ENCODE measurements at places on chromosomes 5 and 9. TPM values are rescaled to one million over a fixed set of nuclear protein-coding genes. Genes with fewer than 3 reads are reported as not detected.

PCDHB13 gene
- total RNA-seq = 2.1 TPM

ASPN gene
- 1.2 TPM for total RNA-seq

CBY3 gene
- not detected for total RNA-seq

ERAP2 gene
- total RNA-seq = 5.6 TPM

ZNF474 gene
- 0.72 TPM for total RNA-seq

FOXI1 gene
- total RNA-seq = not detected

GRIN1 gene
- not detected for total RNA-seq

DNA sequence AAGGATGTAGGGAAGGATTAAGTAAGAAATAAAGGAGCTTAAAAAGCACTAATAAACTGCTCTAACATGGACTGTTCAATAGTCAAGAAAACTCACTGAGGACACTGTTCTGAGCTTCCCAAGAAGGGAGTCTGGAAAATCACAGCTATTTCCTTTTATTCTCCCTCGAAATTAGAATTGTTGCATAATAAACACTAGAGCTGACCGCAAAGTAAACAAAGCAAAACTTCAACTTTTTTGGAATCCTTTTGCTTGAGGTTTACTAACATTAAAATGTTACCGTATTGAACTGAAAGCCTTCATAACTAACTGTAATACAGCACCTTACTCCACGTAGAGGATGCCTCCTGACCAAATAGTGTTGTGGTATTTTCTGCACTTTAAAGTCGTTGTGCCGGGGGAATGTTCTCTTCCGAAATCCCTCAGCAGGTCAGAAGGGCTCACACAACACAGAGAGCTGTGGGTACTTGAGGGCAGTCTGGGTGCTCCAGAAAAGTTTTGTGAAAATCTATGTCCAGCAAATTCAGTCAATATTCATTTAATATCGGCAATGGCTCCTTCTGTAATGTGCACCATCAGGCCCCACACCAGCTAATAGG is 59.2 kb downstream of the TTLL11 start:
- no peak overlapping the region for H3K4me3 ChIP-seq
- H3K36me3 ChIP-seq = no peaks in the 10 kb centered on the region
- no peaks in the 10 kb centered on the region for H3K27me3 ChIP-seq
- peaks cover 11% of the 10 kb centered on the region for H3K4me1 ChIP-seq
- no peak for DNase-seq
- H3K27ac ChIP-seq = no peak overlapping the region

DNA sequence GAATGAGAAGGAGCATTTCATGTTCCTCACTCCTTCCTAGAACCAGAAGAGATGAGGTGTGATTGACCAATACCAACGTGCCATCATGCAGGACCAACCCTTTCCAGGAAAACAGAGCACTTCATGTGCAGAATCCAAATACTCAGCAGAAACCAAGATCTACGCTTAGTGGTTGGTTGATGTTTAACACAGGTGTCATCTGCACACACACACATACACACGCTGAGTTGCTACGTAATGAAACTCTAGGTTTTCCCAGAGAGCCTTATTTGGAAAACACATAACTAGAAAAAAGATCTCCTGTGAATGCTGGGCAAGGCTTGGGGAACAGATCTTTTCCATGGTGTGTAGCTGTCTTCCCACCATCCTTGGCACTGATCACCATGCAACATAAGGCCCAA is 21.1 kb upstream of the ZNF622 start:
- H3K27me3 ChIP-seq = peaks cover 3% of the 10 kb centered on the region
- no peaks in the 10 kb centered on the region for H3K4me1 ChIP-seq
- no peak overlapping the region for H3K27ac ChIP-seq
- no peak overlapping the region for H3K4me3 ChIP-seq
- no peak for DNase-seq

GRCh38 chr5:77449981-77450380 is 42.1 kb downstream of the WDR41 start:
- H3K27me3 ChIP-seq = no peaks in the 10 kb centered on the region
- no peaks in the 10 kb centered on the region for H3K4me1 ChIP-seq
- H3K4me3 ChIP-seq = no peak overlapping the region
- H3K27ac ChIP-seq = no peak overlapping the region
- peak; percentile 47 for DNase-seq

DNA sequence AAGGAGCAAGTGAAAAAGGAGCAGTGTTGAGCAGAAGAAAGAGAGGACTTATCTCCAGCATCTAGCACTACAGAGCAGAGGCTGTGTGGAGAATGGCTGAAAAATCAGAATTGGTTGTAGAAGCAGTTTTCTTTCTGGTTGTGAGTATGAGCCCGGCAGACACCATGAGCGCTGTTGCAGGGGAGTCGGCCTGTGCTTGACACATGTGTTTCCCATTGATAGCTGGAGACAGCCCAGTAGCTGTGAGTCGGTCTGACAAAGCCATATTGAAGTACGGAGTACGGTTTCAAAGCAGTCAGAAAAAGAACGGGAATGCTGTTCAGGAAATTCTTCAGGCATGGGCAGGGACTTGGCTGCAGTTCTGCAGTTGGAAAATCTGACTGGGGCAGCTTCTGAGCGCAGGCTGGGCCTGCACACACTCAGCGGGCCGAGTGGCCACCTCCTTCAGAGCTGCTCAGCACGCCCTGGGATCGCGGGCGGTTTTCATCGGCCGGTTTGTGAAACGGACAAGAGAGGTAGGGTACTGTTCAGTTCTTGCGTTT is at the start of gene SGCD:
Gene SGCD, plus strand, starts transcription at position 447 of the 542 bp plus-strand sequence.
- H3K27me3 ChIP-seq = no peaks in the 10 kb centered on the region
- peak; percentile 88 for DNase-seq
- no peaks in the 10 kb centered on the region for H3K36me3 ChIP-seq
- peaks cover 8% of the 10 kb centered on the region for H3K4me1 ChIP-seq
- peak within 1 kb of the TSS; percentile 85 for H3K27ac ChIP-seq

- no peaks in the 10 kb centered on the region for H3K36me3 ChIP-seq
- DNase-seq = no peak
- H3K4me1 ChIP-seq = peaks cover 3% of the 10 kb centered on the region
- H3K27ac ChIP-seq = no peak overlapping the region
- H3K4me3 ChIP-seq = no peak overlapping the region
- H3K27me3 ChIP-seq = peaks cover 9% of the 10 kb centered on the region
These were observed 1.7 kb upstream of the EGFL7 start for GRCh38 chr9:136660971-136661550.

- no peaks in the 10 kb centered on the region for H3K36me3 ChIP-seq
- H3K27me3 ChIP-seq = no peaks in the 10 kb centered on the region
- no peak overlapping the region for H3K4me3 ChIP-seq
- no peak for DNase-seq
- no peak overlapping the region for H3K27ac ChIP-seq
- no peaks in the 10 kb centered on the region for H3K4me1 ChIP-seq
These were observed 485.0 kb downstream of the ENC1 start for GRCh38 chr5:74155501-74155900.

DNA sequence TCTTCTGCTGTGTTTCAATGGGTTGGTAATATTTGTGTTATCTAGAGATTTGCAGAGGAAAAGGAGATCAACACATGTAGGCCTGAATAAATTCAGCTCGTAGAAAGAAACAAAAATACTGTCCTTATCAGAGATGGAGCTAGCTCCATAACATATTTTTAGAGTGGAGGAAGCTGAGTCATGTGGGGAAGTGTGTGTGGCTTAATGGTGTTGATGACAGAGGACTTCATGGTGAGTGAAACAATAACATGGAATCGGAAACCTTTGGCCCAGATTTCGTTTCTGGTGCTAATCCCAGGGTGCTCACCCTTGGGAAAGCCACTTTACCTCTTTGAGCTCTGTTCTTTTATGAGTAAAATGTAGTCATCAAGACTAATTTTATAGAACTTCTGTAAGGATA is 825.0 kb downstream of the TLR4 start:
- H3K4me1 ChIP-seq = peaks cover 10% of the 10 kb centered on the region
- DNase-seq = no peak
- no peak overlapping the region for H3K4me3 ChIP-seq
- H3K27ac ChIP-seq = no peak overlapping the region
- no peaks in the 10 kb centered on the region for H3K27me3 ChIP-seq

DNA sequence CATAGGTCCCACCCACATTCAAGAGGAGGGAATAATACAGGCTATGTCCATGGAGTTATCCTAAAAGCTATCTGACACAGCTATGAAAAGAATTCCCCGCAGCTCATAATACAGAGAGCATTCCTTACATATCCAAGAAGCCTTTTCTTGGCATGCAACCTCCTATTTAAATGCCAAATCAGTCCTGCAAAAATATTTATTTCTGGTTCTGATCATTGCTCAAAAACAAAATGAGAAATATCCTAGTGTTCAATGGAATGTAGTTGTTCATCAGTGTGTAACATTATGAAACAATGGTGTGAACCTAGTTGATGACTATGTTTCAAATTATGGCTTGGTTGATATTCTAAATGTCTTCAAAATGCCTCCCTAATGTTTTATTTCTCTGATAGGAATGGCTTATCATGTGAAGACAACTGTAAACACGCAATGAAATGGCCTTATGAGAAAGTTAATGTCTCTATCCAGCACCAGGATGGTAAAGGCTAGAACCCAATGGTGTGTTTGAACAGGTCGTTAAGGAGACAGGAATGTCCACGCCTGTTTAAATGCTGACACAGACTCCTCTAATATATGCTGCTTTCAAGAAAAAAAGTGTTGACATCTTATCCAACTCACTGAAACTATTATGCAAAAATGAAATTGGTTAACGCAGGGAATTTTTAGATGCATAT is 126.7 kb upstream of the CDH6 start:
- no peak overlapping the region for H3K4me3 ChIP-seq
- H3K36me3 ChIP-seq = no peaks in the 10 kb centered on the region
- H3K4me1 ChIP-seq = no peaks in the 10 kb centered on the region
- DNase-seq = no peak
- H3K27ac ChIP-seq = no peak overlapping the region

DNA sequence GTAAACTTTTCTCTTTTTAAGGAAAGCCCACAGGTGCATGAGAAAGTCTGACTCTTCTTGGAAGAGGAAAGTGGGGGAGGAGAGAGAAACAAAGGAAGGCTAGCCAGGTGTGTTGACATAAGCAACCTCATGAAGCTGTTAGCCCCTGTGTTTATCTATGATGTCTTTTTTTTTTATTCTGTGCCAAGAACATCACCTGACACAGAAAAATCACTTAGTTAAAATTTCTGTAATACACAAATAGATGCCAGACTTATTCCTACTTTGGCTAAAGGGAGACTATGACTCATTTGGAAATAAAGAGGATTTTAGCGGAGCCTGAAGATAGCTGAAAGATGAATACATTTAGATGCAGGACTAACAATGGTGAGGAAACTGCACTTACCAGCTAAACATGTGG is 58.3 kb downstream of the BAAT start:
- no peak for DNase-seq
- H3K4me3 ChIP-seq = no peak overlapping the region

DNA sequence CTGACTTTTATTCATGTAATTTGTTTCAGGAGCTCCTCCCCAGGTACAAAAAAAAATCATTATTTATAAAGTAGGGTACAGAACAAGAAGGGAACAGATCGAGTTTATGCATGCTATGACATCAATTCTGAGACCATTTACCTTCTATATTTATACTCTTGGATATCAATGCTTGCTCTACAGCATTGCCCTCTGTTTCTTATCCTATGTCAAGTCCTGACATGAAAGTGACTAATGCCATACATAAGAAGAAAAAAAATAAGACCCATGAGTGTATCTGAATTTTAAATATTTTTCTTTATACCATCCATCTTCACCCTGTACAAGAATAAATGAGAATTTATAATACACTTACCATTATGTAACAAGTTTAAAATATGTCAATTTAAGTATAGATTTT is 2016.3 kb upstream of the CDH9 start:
- no peaks in the 10 kb centered on the region for H3K36me3 ChIP-seq
- H3K27me3 ChIP-seq = no peaks in the 10 kb centered on the region
- H3K4me1 ChIP-seq = no peaks in the 10 kb centered on the region
- H3K27ac ChIP-seq = no peak overlapping the region

GRCh38 chr9:127116957-127117356 is 5.5 kb downstream of the ANGPTL2 start:
- no peak overlapping the region for H3K4me3 ChIP-seq
- H3K27ac ChIP-seq = no peak overlapping the region
- no peak for DNase-seq
- H3K4me1 ChIP-seq = peaks cover 14% of the 10 kb centered on the region

GRCh38 chr5:117494188-117494587 is 919.6 kb upstream of the SEMA6A start:
- H3K27ac ChIP-seq = no peak overlapping the region
- no peaks in the 10 kb centered on the region for H3K36me3 ChIP-seq
- H3K4me3 ChIP-seq = no peak overlapping the region
- no peaks in the 10 kb centered on the region for H3K27me3 ChIP-seq
- no peaks in the 10 kb centered on the region for H3K4me1 ChIP-seq

- no peak for DNase-seq
- H3K27me3 ChIP-seq = no peaks in the 10 kb centered on the region
- peak overlapping the region; percentile 93 for H3K27ac ChIP-seq
- peaks cover 52% of the 10 kb centered on the region for H3K4me1 ChIP-seq
- H3K36me3 ChIP-seq = no peaks in the 10 kb centered on the region
These were observed 419.9 kb upstream of the GRAMD2B start for GRCh38 chr5:126003309-126003708.

GRCh38 chr5:55456216-55456895 is 78.4 kb downstream of the PLPP1 start:
- H3K36me3 ChIP-seq = no peaks in the 10 kb centered on the region
- peak; percentile 79 for DNase-seq
- peaks cover 10% of the 10 kb centered on the region for H3K4me1 ChIP-seq
- H3K27ac ChIP-seq = peak overlapping the region; percentile 47
- H3K4me3 ChIP-seq = no peak overlapping the region
- no peaks in the 10 kb centered on the region for H3K27me3 ChIP-seq

DNA sequence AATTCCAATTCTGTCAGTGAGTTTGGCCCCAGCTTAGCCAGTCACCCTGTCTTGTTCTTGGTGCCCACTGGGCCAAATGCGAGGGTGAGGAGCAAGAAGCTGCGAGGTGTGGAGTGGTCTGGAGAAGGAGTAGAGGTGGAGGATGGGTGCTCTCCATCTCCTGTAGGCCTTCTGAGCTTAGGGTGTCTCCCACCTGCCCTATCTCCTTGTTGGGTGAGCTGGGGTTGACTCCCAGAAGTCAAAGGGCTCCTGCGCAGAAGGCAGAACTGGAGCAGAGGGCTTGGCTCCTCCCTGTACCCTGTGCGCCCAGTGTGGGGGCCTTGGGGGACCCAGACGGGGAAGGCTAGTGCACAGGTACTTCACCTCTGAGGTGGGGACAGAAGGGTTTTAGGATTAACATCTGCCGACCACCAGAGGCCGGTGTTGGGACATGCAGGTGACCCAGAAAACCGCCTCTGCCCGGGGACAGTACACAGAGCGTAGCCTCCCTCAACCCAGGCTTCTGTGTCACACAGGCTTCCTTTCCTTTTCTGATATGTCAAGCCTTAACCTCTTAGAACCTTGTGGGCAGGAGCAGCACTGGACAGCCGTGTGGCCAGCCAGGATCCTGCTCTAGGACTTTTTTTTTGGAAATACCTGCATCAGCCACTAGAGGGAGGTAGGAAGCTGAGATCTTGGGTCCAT is 16.9 kb downstream of the IL5 start:
- H3K27me3 ChIP-seq = peaks cover 6% of the 10 kb centered on the region
- DNase-seq = peak; percentile 81
- H3K4me3 ChIP-seq = no peak overlapping the region
- H3K27ac ChIP-seq = no peak overlapping the region
- H3K4me1 ChIP-seq = no peaks in the 10 kb centered on the region
- H3K36me3 ChIP-seq = no peaks in the 10 kb centered on the region

All from osteoblast (primary cell).